ENCODE measurements at places on chromosomes 1 and 21.

- no peak for DNase-seq
Measured at GRCh38 chr1:210124736-210125135, 107.9 kb upstream of the SERTAD4 start.

- DNase-seq, result no peak
Measured at GRCh38 chr21:33383056-33383888, 19.9 kb upstream of the IFNGR2 start.

DNA sequence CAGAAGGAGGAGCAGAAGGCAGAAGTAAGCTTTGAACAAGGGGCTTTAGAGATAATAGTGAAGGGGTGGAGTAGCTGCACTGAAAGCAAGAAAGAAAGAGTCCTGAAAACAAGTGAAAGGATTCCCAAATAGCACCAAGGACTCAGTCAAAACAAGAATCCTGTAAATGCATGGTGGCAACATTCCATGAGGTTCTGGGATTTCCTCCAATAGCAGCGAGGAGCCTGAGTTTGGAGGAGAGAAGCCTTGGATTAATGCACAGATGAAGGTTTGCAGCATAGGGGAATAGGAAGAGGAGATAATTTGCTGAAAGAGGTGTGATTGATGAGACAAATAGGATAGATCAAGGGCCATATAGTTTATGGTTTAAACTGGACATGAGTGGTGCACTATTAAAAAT, 10.9 kb downstream of the KRTAP22-2 start:
- DNase-seq, result no peak

DNA sequence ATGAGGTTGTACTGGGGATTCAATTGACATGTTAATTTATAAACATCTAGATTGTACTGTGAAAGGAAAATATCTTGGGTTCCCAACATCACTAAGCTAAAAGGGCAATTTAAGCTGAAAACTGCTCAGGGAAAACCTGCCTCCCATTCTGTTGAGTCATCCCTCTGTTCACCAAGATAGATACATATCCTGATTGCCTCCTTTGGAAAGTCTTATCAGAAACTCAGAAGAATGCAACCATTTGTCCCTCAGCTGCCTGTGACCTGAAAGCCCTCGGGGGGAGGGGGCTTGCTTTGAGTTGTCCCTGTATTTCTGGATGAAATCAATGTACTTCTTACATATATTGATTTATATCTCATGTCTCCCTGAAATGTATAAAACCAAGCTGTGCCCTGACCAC, 187.0 kb upstream of the ETV3 start:
- DNase-seq, result no peak

DNA sequence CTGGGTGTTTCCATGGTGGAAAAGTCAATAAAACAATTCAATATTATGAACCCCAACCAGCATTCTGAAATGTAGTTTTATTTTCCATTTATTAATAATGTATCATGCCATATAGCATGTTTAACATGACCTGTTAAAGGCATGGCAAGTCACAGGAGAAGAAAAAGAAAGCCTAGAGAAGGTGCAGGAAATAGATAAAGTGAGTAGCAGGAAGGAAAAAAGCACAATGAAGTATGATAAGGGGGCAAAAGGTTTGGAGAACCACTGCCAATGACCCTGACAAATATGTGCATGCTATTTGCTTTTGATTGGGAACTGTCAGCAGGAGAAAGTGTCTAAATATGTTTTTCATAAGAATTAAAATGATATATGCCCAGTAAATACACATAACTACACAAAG, 85.6 kb downstream of the HMCN1 start:
- no peak for DNase-seq

DNA sequence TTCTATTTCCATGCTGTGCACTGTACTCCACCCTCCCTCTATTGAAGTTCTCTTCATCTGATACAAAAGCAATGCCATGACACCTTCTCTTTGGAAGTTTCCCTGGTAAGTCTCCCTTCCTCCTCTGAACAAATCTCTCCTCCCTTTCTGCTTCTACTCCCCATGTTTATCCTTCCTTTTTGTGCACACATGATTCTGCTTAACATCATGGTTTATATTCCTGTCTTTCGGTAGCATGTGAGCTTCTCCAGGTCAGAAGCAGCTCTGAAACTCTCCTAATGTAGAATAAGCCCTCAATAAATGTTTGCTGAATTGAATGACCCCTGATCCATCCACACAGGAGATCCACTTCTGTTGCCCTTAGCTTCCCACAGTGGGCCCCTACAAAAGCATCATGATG, 328.6 kb downstream of the PLPP3 start:
- no peak for DNase-seq

DNA sequence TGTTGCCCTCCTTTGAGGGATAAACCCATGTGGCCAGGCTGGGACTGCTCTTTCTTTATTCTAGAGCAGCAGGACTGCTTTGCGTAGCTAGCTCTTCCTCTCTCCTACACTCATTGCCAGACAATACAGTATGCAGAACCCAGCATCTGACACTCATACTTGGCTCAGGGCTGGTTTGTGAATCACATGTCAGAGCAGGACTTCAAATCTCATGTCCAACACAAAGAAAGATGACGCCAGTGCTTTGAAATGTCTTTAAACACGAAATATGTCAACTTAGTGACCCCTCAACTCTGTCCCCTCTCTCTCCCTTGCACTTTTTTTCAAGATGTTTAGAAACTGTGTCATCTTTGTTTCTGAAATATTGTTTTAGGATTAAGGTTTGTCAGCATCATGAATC, 135.0 kb downstream of the TGFB2 start:
- no peak for DNase-seq

DNA sequence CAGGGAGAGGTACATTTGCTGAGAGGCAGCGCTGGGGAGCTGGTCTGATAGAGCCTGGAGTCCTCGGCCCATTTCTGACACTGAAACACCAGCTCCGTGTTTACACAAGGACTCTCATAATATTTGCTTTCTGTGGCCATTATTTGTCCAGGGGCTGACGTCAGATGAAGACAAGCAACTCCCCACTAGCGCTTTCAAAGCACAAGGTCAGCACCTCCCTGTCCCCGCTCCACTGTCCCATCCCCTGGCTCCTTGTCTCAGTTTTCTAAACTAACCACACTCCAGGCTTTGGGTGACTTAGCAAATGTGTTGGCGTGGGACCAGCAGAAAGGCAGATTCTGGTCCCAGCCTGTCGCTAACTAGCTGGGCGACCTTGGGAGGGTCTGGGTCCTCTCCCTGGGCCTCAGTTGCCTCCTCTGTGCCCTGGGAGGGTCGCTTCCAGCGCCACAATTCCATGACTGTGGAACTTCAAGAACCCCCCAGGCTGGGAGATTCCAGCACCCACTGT, 37.4 kb upstream of the ZBTB40 start:
- DNase-seq, result no peak

DNA sequence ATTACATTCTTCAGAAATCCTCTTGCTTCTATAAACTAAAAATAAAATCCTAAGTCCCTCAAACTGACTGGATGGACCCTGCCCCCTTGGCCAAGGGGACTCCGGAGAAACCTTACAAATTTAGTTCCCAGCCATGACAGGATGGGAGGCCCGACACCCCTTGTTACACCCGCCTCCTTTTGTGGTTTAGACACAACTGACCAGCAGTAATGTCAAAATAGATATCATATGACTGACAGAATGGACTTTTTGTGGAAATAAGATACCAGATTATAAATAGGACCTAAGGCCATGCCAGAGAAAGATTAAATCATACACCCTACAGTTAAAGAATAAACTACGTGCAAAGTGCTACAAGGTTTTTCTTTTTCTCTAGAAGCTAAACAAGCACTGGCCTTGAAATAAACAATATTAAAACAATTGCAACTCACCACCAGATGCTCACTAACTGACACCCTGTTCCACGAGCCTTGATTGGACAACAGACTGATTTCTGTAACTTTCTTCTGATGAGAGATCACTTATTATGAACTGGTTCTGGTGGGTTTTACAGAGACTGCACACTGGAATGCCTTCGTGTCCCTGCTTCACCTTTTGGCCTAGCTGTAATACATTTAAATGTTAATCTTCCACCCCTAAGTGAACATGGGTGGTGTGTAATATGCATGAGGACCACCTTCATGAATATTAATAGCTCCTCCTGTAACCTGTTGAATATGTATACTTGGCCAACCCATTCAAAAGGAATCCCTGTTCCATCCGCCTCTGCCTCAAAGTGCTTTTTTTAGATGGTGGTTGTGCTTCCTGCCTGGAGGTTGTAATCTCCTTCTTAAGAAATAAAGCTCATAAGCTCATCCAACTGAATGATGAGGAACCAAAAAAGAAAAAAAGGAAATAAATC, 99.6 kb downstream of the ODF2L start:
- no peak for DNase-seq
